Right renal cortex interstitium (tissue), 3 donors: ENCODE measurements at places on chromosomes 16 and 17. TPM values are rescaled to one million over a fixed set of nuclear protein-coding genes. Genes with fewer than 3 reads are reported as not detected.

DNA sequence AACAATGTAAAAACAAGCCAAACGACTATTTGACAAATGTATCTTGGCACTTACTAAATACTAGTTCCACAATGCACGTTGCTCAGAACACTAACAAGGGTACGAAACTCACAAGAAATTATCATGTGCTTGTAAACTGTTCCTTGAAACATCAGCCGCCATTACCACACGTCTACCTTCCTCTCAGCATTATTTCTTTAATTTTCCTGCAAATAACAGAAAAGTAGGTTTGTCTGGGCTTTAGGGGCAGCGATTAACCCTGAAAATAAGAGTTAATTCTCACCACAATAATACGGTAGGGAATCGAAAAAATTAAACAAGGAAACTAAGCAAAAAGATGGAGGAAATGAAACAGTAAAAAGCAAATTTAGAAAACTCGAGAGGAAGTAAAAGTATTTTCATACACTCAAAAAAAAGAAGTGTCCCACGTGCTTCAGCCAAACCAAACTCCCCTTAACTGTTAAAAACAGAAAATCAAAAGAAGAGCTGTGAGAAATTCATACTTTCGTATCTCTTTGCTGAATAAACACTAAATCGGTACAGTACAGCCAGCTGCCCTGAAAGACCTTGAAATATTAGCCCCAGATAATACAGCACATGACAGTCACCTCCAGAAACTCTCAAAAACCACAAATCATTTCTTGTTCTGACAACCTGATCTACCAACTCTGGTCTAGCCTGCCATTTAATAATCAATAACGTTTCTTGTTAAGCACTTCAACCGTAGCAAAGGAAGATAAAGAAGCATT, 1.2 kb downstream of the ARHGAP17 start:
- DNase-seq, result no peak

- no peak for DNase-seq
Observed at GRCh38 chr16:35841632-35842031, 2382.2 kb downstream of the TP53TG3F start.

GRCh38 chr17:49433000-49433694, 18.5 kb upstream of the PHB1 start:
- no peak for DNase-seq

DNA sequence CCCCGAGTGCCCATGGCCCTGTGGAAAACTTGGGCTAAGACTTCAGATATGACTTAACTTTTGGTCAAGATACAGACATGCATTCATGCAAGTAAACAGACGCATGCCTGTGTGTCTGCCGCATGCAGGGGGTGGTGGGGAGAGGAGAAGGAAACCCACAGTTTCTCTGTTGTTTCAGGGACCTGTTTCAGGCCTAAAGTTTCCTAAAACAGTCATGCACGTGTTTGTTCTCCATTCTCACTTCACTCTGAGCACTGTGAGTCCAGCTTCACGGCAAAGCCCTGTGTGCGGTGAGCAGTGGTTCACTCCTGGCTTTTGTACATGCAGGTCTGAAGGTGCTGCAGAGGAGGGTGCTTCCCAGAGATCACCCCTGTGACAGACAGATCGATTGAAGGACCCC, 158.7 kb downstream of the FOXL1 start:
- DNase-seq, result no peak

DNA sequence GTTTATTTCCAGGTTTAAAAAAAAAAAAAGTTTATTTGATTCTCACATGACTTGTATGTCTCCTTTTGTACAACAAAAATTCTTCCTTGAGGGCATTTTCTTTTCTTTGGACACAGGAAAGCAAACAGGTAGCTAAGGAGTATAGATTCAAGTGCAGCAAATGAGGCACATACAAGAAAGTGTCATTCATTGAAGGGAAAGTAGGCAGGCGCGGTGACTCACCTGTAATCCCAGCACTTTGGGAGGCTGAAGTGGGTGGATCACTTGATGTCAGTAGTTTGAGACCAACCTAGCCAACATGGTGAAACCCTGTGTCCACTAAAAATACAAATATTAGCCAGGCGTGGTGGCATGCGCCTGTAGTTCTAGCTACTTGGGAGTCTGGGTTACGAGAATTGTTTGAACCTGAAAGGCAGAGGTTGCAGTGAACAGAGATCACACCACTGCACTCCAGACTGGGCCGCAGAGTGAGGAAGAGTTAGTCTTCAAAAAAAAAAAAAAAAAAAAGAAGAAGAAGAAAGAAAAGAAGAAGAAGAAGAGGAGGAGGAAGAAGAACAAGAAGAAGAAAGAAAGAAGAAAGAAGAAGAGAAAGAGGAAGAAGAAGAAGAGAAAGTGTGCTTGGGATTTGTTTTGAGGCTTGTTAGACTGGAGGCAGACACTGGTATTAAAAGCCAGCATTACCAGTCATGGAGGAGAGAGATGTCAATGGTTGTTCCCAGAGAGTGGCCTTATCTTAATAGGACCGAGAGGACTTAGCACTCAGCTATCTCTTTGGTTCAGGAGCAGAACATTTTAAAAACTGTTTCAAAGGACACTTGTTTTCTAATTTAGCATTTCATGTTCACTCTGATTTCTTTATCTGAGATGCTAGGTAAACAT, 19.7 kb downstream of the GINS3 start:
- DNase-seq, result no peak

DNA sequence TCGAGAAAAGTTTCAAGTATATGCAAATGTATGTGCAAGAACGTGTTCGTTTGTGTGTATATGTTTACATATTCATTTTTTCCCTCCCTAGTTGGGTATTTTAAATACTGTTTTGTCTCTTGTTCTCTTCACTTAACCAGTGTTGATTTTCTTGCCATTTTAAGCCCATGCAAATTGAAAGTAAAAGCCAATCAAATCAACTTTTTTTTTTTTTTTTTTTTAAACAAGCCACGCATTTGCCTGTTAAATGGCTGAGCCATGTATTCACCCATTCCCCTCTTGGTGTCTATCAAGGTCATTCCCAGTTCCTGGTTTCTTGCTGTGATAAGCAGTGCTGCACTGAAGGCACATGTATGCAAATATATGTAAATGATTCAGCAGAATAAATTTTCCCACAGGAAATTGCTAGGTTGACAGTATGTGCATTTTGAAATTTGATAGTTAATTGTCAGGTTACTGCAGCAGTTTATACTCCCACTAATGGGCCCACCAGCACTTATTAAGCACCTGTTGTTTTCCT, 12.2 kb downstream of the ABCC1 start:
- no peak for DNase-seq

GRCh38 chr17:45828171-45828570, 16.5 kb upstream of the SPPL2C start:
- no peak for DNase-seq

DNA sequence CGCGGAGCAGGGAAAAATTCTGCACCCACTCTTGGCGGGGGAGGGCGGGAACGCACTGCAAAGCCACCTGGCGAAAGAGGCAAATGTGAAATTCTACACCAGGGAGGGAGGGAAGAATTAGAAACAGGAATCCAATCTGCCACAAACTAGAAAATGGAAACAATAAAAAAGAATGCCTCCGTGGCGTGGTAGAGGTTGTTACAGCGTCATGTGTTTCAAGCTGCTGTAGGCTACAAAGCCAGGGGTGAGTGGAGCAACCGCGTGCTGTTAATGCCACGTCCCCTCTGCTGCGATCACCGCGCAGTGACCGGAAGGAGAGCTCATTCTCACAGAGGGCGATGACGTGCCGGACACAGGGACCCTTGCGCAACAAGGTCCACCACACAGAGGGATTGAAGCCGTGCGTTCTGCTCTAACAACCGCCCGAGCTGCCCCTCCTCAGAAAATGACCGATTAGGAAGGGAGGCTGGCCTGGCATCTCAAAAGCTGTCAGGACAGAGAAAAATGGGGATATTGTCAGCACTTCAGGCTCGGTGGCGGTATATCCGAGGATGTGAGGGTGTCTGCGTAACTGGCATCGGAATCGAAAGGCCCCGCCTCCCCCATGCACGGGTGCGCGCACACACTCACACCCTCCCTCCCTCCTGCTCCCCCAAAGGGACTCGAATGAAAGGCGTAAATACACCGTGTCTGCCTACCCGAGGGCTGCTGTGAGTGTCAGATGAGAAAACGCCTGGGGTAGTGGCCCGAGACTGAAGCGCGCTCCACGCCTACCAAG, 70.8 kb upstream of the TNRC6C start:
- DNase-seq, result peak; percentile 57

GRCh38 chr16:70437582-70438557, 1.0 kb downstream of the ST3GAL2 start:
- no peak for DNase-seq

DNA sequence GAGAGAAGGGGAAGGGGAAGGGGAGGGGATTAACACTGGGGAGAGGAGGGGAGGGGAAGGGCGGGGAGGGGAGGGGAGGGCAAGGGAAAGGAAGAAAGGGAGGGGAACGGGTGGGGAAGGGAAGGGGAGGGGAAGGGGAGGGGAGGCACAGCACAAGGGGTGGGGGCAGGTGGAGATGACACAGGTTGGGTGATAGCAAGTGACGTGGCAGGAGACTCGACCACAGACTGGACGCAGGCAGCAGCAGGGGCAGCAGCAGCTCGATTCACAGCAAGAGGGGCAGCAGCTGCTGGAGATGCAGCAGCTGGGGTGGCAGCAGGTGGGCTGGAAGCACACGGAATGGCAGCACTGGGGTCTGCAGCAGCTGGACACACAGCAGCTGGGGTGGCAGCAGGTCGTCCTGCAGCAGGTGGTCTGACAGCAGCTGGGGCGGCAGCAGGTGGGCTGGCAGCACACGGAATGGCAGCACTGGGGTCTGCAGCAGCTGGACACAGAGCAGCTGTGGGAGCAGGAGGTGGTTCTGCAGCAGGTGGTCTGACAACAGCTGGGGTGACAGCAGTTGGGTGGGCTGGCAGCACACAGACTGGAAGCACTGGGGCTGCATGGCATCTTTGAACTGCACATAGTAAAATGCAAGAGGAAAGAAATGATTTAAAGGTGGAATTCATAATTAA, at the start of gene KRTAP4-16:
KRTAP4-16 (minus strand) TSS at position 624 of the 674 bp plus-strand sequence; CDS start at position 624, 0 bp downstream.
- DNase-seq, result no peak

DNA sequence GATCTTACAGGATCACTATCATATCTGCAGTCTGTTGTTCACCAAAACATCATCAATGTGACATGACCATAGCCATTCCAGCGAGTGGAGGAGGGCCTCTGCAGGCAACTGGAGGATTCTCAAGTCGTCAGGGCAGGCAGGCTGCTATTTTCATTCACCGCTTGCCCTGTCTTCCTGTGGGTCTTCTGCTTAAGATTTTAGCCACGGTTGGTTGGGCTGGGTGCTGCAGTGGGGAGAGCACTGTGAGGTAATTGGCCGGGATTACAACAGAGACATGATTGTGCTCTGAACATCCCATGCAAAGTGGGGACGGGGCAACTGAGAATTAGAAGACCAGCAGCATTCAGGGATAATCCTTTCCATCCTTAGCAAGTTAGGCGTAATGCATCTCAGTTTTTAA, 245.9 kb downstream of the CPPED1 start:
- no peak for DNase-seq

DNA sequence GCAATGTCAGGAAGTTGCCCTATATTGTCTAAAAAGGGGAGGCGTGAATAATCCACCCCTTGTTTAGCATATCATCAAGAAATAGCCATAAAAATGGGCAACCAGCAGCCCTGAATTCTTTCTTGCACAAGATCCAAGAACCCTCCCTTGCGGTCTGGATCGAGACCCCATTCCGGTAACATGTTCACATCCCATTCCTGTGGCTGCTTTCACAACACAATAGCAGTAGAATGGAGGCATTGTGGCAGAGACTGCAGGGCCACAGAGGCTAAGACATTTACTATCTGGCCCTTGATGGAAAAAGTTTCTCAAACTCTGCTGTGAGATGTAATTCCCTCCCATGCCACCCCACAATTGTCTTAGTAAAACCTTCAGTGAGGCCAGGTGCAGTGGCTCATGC, 73.2 kb downstream of the RMI2 start:
- no peak for DNase-seq

GRCh38 chr17:82888583-82889495, 49.0 kb upstream of the ZNF750 start:
- no peak for DNase-seq

DNA sequence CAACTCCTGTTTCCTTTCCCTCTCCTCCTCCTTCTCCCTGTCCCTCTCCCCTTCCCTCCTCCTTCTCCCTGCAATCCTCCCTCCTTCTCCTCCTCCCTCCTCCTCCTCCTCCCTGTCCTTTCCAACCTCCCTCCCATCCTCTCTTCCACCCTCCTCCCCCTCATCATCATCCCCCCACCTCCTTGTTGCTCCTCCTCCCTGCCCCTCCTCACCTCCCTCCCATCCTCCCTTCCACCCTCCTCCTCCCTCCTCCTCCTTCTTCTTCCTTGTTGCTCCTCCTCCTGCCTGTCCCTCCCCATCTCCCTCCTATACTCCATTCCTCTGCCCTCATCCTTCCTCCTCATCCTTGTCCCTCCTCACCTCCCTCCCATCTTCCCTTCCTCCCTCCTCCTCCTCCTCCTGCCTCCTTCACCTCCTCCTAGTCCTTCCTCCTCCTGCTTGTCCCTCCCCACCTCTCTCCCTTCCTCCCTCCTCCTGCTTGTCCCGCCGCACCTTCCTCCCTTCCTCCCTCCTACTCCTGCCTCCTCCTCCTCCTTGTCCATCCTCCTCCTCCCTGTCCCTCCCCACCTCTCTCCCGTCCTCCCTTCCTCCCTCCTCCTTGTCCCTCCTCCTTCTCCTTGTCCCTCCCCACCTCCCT, 222.5 kb downstream of the IRF8 start:
- no peak for DNase-seq

DNA sequence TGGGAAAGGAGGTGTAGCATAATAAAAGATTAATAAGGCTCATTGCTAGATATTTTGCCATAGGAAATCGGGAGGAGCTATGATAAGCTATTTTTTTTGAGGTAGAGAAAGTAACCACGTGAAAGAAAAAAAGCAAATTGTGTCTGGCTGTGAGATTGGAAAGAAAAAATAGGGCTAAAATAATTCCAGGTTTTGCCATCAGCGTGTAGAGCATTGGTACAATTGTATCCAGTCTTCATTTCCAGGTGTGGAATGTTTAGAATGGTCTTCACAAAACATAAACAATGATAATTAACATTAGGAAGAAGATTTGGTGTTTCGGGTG, 1.1 kb downstream of the TANC2 start:
- DNase-seq, result no peak

DNA sequence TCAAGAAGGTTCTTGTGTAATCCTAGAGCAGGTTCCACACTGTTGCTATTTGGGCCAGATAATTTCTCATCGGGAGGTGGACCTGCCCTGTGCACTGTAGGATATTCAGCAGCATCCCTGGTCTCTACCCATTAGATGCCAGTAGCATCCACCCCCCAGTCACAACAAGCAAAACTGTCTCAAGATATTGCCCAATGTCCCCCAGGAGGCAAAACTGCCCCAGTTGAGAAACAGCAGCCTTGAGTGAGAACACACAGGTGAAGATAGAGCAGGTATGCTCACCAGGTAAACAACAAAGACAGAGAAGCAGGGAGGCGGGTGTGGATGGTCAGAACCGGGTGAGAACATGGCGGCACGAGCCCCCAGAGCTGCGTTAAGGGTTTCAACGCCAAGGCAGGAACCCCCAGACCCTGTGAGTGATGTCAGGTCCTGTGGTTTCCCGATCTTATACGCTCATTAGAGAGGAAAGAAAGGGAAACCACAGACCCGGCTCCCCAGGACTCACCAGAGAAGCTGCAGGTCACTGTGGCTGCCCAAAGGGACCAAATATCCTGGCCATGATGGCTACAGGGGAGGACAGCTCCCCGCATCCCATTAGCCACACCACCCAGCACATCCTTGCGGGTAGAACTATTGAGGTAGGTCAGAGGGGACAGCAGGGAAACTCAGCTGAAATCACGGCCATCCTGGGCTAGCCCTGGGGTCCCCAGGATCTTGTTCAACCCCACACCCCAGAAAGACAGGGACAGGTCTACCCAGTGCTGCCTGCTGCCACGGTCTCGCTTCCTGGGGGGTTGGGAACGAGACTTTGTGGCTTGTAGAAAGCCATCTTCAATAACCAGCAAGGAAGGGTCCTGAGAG, 21.2 kb downstream of the CDC42EP4 start:
- DNase-seq, result no peak

The ARHGAP27 gene
- polyA plus RNA-seq, result 11.2 TPM
